ENCODE measurements at places on chromosomes 12 and 14. TPM values are rescaled to one million over a fixed set of nuclear protein-coding genes. Genes with fewer than 3 reads are reported as not detected.

Gene DHH
- total RNA-seq = 0.29 TPM

GRCh38 chr12:6476489-6476888 lies 6.0 kb upstream of the VAMP1 start:
- no peak for DNase-seq
- H3K4me1 ChIP-seq = peaks cover 5% of the 10 kb centered on the region
- no peak overlapping the region for H3K4me3 ChIP-seq
- H3K27me3 ChIP-seq = peaks cover 24% of the 10 kb centered on the region

GRCh38 chr12:50985322-50985721 lies 33.0 kb downstream of the HIGD1C start:
- no peak for DNase-seq
- no peak overlapping the region for H3K4me3 ChIP-seq
- peaks cover 9% of the 10 kb centered on the region for H3K4me1 ChIP-seq
- H3K36me3 ChIP-seq = peaks cover 7% of the 10 kb centered on the region

Gene PZP
- 0.24 TPM for total RNA-seq

Gene ETFRF1
- 26.8 TPM for total RNA-seq

Gene OR4N2
- not detected for total RNA-seq

- DNase-seq = no peak
- H3K36me3 ChIP-seq = no peaks in the 10 kb centered on the region
- H3K27me3 ChIP-seq = peaks cover 22% of the 10 kb centered on the region
- H3K27ac ChIP-seq = no peak overlapping the region
These were observed 180.6 kb downstream of the SLC15A4 start for GRCh38 chr12:128643155-128643554.

GRCh38 chr14:104184506-104184905 lies 46.1 kb downstream of the KIF26A start:
- H3K4me3 ChIP-seq = no peak overlapping the region
- DNase-seq = no peak
- peak overlapping the region; percentile 62 for H3K27ac ChIP-seq

DNA sequence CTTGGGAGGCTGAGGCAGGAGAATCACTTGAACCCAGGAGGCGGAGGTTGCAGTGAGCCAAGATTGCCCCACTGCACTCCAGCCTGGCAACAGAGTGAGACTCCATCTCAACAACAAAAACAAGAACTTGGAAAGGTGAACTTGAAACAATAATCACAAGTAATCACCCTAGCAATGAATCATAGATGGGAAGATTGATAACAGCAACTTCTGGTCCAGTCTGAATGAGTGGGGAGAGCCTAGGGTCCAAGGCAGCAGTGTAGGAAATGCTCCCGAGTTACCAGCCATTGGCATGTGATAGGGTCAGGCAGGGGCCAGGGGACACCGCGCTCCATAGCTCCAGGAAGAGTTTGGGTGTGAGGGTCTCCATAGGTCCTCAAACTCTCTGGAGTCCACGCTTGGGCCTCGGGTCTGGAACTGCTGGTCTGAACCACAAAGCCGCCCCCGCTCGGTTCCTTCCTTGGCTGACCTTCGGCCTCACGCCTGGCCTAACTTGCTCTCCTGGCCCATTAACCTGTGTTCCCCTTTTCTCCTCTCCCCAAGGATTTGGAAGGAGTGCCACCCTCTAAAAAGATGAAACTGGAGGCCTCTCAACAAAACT lies 19.9 kb upstream of the MLXIP start:
- H3K27me3 ChIP-seq = no peaks in the 10 kb centered on the region
- H3K4me1 ChIP-seq = peaks cover 12% of the 10 kb centered on the region
- DNase-seq = no peak
- peaks cover 24% of the 10 kb centered on the region for H3K36me3 ChIP-seq

DNA sequence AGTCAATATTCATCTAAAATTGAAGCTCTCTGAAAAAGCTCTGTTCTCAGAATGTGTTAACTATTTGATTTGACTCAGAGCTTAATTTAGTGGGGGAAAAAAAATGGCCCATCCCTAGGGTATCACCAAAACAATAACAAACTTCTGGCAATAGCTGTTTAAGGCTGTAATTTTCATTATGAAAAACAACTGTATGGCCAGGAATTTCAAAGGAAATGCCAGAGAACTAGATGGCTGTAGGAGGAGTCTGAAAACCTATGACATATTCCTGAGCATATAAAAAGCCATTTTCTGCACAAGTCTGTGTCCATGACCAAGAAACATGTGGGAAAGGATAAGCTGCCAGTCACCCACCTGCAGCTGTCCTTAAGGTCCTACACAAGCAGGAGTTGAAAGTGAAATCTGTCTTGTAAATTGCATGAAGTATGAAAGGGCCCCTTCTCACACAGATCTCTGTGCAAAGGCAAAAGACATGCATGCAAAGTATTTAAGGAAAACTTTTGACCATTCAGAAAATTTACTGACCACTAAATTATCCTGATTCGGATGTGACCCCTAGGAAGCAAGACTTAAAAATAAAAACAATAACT lies 299.1 kb downstream of the BTG1 start:
- DNase-seq = no peak
- no peaks in the 10 kb centered on the region for H3K36me3 ChIP-seq
- no peak overlapping the region for H3K4me3 ChIP-seq

GRCh38 chr14:73700325-73700724 lies 13.9 kb downstream of the PNMA1 start:
- H3K4me3 ChIP-seq = no peak overlapping the region
- H3K4me1 ChIP-seq = peaks cover 12% of the 10 kb centered on the region
- no peaks in the 10 kb centered on the region for H3K27me3 ChIP-seq

GRCh38 chr12:99611599-99611998 lies 36.0 kb upstream of the GARIN6 start:
- no peaks in the 10 kb centered on the region for H3K27me3 ChIP-seq
- H3K27ac ChIP-seq = no peak overlapping the region
- H3K4me3 ChIP-seq = no peak overlapping the region
- H3K36me3 ChIP-seq = peaks cover 2% of the 10 kb centered on the region

DNA sequence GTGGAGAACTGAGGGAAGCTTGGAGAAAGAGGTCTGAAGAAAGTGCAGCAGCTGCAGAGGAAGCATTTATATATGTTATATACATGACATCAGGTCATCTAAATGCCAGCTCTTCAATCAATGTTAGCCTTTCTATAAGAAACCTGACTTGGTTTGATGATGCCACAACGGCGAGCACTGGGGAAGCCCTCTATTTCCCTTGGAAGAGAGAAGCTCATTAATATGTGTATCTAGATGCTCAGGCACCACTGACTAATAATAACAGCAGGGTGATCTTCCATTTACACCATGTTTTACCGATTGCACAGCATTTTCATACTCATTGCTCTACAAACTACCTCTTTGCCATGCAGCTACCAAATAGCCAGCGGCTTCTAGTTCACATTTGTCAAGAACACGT lies 811 bp downstream of the ACYP1 start:
- peaks cover 15% of the 10 kb centered on the region for H3K36me3 ChIP-seq
- no peak overlapping the region for H3K27ac ChIP-seq
- H3K4me3 ChIP-seq = peak overlapping the region; percentile 97
- DNase-seq = no peak
- H3K27me3 ChIP-seq = no peaks in the 10 kb centered on the region

DNA sequence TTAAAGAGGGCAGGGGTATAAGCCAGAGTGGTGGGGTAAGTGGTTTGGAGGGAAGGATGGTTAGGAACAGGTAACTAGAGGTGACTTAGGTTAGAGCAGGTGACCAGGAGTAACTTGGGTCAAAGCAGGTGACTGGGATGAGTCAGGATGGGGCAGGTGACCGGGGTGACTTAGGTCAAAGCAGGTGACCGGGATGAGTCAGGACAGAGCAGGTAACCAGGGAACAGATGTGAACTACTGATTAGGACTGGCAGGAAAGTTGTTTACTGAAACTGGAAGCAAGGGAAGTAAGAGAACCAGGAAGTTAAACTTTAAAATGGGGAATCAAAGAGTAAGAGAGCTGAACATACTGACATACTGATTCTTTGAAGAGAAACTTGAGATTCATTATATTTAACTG lies 57.4 kb downstream of the FSCB start:
- H3K36me3 ChIP-seq = peaks cover 2% of the 10 kb centered on the region
- no peaks in the 10 kb centered on the region for H3K27me3 ChIP-seq
- peak overlapping the region; percentile 67 for H3K27ac ChIP-seq
- peaks cover 15% of the 10 kb centered on the region for H3K4me1 ChIP-seq

Gene HHIPL1
- 0.65 TPM for total RNA-seq

Gene KLRK1
- not detected for total RNA-seq

Gene TAS2R7
- not detected for total RNA-seq

- no peaks in the 10 kb centered on the region for H3K36me3 ChIP-seq
- no peak overlapping the region for H3K27ac ChIP-seq
- no peaks in the 10 kb centered on the region for H3K4me1 ChIP-seq
These were observed 505.0 kb downstream of the SLC16A7 start for GRCh38 chr12:60100852-60101251.

Gene OTOGL
- 0.31 TPM for total RNA-seq

GRCh38 chr12:107684990-107685359 lies 624 bp upstream of the PWP1 start:
- H3K4me1 ChIP-seq = peaks cover 20% of the 10 kb centered on the region
- DNase-seq = no peak
- no peaks in the 10 kb centered on the region for H3K27me3 ChIP-seq
- H3K4me3 ChIP-seq = peak overlapping the region; percentile 98

Gene PCNX1
- 56.4 TPM for total RNA-seq

GRCh38 chr14:31312934-31313333 lies 105.3 kb upstream of the HECTD1 start:
- H3K36me3 ChIP-seq = peaks cover 14% of the 10 kb centered on the region
- no peak overlapping the region for H3K4me3 ChIP-seq
- H3K27me3 ChIP-seq = no peaks in the 10 kb centered on the region
- no peak overlapping the region for H3K27ac ChIP-seq
- DNase-seq = no peak
- peaks cover 3% of the 10 kb centered on the region for H3K4me1 ChIP-seq

Data from progenitor cell of endocrine pancreas (in vitro differentiated cells).